ENCODE measurements at places on chromosomes 5 and 9.

DNA sequence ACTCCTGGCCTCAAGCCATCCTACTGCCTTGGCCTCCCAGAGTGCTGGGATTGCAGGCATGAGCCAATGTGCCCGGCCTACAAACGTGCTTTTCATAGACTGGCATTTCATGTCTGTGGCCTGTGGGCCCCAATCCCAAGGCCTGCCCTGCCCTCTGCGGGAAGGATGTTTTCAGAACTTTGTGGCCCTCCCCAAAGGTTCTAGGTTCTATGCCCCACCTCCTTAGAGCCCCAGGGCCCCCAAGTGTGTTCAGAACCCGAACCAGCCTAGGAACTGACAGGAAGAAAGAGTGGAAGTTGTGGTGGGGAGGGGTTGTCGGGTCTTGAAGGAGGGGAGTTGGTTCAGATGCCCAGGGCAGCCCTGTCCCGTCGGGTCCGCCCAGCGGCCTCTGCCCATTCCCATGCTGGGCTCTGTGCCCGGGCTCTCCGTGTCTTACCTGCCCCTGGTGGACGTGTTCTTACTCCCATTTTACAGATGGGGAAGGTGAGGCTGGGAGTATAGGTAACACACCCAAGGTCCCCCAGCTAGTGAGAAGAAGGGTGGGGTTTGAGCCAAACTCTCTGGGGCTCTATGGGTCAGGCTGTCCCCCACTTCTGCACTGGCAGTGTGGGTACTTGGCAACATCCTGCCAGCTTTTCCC is 175.8 kb upstream of the IER5L start:
- no peak for DNase-seq

DNA sequence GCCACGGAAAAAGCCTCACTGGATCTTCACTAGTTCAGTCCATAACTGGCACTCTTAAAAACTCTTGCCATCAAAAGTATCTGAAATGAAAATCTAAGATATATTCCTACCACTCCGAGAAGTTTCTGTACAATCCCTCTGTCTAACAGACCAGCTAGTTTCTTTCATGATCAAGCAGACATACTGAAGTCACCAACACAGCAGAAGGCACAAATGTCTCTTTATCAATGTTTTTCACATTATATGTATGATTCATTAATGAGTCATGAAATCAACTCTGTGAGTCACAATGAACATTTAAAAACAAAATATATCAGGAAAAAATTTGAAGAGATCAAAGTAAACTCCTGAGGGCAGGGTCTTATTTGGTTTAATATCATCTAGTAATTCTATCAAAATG is 50.8 kb downstream of the F2R start:
- DNase-seq: no peak

- DNase-seq: no peak
Measured at GRCh38 chr9:77595426-77596095, 52.6 kb downstream of the GNA14 start.

DNA sequence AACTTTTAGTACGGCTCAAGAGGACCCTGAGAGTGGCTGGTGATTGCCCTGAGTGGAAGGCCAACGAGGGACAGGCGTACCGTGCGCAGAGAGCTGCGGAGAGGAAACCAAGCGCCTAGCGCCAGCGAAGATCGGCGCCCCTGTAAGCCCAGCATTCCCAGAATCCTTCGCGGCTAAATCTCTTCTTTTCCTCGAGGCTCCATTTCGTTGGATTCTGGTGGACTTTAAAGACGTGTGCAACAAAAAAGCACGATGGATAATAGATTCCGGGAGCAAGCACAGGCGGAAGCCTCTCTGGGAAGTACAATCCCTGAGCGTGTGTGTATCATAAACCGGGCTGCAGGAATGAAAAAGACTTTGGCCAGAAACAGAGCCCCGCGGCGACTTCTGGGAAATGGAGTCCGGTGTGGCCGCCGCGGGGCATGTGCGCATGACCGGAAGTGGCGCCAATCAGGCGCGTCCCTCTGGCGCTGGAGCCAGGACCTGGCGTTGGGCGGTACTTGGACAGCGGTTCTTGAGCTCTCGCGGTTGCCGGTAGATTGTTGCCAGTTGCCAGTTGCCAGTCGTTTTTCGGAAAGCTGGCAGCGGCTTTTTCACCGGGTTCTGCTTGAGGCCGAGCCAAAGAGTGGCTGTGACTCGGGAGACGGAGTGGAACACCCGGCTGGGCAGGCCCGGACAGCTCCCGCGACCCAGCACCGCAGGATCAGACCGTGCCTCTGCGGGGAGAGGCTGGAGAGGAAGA is at the start of gene ZNF79:
ZNF79 (plus strand) TSS at position 449 of the 742 bp plus-strand sequence. CDS start 406 bp downstream, outside the sequence.
- DNase-seq: peak; percentile 95

DNA sequence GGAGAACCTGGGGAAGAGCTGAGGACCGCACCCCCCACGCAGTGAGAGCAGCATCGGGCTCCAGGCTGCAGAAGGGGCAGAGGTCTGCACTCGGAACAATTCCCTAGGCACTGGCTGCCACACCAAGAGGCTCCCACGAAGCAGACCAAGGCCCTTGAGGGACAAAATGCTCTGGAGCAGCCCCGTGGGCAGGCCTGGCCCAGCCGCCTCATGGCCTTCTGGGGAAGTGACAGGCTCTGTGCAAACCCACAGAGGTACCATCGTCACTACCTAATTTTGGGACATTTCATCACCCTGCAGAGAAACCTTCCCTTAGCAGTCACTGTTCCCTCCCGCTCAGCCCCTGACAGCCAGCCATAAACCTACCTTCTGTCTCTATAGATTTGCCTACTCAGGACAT is 15.9 kb downstream of the FBXW5 start:
- no peak for DNase-seq

- no peak for DNase-seq
Measured at GRCh38 chr5:98721231-98721928, 52.1 kb upstream of the RGMB start.
